ENCODE measurements at places on chromosomes 11 and 22.

DNA sequence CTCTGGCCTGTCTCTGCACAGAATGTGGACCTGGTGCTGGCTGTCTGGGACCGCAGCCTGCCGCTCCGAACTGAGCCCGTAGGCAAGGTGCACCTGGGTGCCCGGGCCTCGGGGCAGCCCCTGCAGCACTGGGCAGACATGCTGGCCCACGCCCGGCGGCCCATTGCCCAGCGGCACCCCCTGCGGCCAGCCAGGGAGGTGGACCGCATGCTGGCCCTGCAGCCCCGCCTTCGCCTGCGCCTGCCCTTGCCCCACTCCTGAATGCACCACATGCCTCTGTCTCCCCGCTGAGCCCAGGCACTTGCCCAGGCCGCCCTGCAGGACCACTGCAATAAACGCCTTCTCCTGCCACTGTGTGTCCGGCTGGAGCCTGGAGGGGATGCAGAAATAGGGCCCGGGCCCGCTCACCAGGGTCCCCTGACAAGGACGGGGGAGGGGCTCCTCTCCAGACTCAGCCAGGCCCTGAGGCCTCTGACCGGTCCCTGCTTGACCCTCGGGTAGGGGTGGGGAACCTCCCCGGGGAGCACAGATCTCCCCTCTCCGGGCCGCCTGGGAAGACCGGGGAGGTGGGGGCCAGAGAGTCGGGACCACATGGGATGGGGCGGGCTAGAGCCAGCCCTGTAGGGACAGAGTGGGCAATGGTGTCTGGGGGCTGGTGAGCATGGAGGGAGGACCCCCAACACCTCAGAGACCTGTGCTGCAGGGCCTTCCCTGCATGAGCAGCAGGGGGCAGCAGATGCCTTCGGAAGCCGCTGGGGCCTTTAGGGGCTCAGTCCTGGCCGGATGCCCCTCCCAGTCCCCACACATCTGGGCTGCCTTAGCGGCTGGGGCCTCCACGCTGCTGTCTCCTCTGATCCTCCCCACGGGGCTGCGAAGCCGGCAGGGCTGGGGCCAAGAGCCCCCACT, 1.4 kb upstream of the TNNI2 start:
- no peak for DNase-seq

GRCh38 chr11:75163921-75164849, 13.3 kb downstream of the SLCO2B1 start:
- no peak for DNase-seq

DNA sequence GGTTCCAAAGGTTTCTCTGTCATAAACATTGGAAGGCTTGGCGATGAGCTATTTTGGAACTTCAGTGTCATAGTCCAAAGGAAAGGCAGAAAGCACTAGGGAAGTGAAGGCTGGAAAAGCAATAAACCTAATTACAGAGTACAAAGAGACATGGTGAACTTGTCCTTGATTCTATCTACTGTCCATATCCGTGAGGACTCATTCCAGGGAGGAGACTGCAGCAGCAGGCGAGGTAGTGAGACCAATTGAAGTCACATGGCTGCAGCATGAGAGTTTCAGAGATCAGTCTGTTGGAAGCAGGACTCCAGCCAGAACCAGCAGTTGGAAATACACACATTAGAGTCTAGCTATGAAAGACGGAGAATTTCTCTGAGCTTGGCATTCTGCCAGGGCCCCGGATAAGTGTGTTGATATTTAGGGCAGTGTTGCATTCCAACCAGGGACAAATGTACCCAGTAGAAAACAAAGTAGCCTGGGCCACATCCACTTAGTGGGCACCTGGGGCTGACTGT, 54.1 kb upstream of the ARHGAP42 start:
- DNase-seq = no peak

- DNase-seq = no peak
Measured at GRCh38 chr22:47437110-47437509, 674.7 kb downstream of the TBC1D22A start.

DNA sequence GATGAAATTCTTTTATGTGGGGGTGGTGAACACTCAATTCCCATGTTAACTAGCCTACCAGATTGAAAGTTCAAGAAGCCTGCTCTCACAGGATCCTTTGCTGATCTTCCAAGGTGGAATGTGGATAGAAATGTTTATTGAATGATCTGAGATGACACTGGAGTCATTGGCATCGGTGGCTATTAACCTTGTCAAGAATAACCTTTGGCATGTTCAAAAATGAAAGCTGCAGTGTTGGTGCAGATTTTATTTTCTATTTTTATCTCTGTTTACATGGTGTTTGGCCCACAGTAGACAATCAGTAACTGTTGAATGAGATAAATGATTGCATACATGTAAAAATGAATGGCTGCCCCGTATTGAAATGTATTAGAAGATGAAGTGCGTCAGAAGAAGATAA, 19.0 kb downstream of the MCAM start:
- no peak for DNase-seq

DNA sequence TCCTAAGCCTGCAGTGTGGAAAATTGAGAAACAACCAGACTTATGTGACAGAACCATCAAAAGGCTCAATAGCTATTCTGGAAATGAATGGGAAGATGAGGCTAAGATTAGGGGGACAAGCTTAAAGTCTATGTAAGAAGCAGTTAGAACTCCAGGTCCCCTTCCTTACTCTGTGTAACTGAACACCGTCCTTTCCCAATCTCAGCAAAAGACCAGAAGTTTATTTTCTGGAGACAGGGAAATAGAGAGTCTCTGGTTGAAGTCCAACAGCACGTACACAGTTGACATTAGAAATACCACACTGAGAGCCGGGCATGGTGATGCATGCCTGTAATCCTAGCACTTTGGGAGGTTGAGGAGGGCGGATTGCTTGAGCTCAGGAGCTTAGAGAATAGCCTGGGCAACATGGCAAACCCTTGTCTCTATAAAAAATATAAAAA, 93.9 kb downstream of the CD44 start:
- no peak for DNase-seq

GRCh38 chr22:47167056-47167455, 404.6 kb downstream of the TBC1D22A start:
- no peak for DNase-seq

DNA sequence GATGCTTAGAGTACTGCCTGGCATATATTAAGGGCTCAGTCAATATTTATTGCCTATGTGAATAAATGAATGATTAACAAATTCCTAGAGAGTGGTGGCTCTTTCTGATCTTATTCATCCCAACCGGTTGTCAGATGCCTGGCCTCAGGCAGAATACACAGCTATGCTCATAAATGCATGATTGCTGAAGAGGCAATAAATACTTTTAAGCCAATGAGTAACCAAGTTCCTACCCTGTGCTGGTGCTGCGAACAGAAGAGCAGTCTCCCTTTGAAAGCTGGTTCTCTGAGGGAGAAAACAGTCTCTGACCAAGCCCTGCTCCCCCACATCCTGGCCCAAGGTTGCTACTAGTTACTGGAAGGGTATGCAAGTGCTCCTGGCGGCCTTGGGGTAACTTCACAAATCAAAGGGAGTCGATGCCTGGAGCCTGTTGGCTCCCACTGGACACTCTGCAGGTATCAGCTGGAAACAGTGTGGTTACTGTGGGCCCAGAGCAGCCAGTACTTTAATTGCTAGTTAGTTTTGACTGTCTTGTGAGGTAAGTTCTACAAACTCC, 2.8 kb downstream of the USH1C start:
- DNase-seq = no peak

DNA sequence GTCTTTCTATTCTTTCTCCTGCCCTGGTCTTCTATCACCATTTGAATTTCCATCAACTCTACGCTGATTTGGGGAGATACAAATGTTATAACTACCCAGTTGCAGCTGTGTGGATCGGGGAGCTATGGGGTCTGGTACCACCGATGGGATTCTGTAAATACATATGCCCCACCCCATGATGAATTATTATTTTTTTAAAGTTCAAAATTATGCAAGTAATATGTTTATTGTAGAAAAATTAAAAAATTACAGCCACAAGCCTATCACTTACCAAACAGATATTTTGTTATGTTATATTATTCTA, 52.4 kb upstream of the CLMP start:
- DNase-seq = no peak

DNA sequence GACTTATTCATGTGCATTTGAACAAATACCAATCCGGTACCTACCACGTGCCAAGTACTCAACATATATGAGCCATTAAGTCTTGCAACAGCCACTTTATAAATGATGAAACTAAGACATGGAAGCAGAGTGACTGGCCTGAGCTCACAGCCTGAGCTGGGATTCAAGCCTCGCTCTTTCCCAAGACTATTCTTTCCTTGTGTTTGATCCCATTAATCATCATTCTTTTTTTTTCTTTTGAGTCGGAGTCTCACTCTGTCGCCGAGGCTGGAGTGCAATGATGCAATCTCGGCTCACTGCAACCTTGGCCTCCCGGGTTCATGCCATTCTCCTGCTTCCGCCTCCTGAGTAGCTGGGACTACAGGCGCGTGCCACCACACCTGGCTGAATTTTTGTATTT, 119.3 kb downstream of the ABTB2 start:
- no peak for DNase-seq

GRCh38 chr11:134261626-134262488, 8.5 kb downstream of the ACAD8 start:
- no peak for DNase-seq

DNA sequence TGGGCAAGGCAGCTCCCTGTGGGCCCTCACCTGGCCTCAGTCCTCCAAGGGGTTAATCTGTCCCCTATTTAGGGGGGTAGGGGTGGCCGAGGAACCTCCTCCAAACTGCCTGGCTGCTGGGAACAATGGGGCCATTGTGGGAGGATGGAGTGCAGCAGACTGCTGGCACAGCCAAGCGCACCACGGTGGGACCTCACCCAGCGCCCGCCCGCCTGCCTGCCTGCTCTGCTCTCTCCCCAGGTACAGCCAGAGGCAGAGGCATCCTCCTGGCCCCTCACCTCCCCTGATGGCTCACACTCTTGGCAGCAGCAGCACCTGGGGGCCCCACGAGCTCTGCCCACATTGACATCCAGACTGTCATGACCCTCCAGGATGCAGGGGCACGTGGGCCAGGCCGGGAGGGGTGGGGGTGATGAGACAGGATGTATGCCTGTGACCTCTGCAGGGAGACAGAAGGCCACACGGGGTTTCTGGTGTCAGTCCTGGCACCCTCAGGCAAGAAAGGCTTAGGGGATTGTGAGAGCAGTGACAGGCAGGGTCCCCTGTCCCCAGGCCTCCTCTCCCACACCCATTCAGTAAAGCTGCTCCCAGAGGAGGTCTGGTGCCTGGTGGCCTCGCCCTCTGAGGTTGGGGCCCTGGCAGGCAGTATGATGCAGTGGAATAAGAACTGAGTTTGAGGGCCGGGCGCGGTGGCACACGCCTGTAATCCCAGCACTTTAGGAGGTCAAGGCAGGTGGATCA, 11.4 kb downstream of the BCL9L start:
- DNase-seq = no peak

GRCh38 chr11:2728663-2729332, 29.0 kb upstream of the KCNQ1OT1 start:
- no peak for DNase-seq

GRCh38 chr22:48938741-48939140, 888.9 kb downstream of the BRD1 start:
- DNase-seq = no peak

DNA sequence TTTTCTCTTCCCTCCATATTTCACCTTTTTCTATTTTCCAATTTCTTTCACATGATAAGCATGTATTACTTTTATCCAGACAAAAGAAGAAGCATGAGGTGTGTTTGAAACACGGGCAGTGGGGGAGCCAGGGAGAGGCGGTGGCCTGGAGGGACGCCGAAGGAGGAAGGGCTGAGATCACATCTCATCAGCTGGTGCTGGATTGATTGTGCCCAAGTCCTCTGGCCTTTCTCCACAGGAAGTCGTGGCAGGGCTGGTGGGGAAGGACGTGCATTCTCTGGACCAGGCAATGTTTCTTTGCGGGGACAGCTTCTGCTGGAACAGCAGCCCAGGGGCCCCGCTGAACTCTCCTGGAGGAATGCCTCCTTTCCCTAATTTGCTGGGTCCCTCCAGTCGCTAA, 82.9 kb downstream of the MIAT start:
- no peak for DNase-seq

GRCh38 chr11:26344647-26345046, 12.7 kb downstream of the ANO3 start:
- no peak for DNase-seq

DNA sequence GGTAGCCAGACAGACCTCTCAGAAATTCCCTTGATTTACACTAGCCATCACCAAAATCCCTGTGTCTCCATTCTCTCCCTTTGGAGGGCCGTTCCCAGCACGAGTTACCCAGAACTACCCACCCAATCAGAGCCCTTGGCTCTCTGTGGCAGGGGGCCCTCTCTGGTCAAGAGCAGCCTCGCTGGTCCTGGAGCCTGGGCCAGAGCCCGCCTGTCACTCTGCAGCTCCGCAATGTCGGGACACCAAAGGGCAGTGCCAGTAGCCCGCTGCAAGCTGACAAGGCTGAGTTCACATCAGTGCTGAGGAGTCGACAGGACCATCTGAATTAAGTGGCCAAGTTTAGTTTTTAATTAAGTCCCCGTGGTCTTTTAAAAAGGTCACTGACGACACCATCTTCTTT, 241.6 kb downstream of the ST3GAL4 start:
- DNase-seq = no peak

- no peak for DNase-seq
Measured at GRCh38 chr22:50190182-50190940, 4.6 kb downstream of the TRABD start.

- no peak for DNase-seq
Measured at GRCh38 chr11:62728171-62728988, at the start of gene TTC9C. Gene TTC9C (plus strand): TSS chr11:62728486. CDS start chr11:62728849, 363 bp downstream.

DNA sequence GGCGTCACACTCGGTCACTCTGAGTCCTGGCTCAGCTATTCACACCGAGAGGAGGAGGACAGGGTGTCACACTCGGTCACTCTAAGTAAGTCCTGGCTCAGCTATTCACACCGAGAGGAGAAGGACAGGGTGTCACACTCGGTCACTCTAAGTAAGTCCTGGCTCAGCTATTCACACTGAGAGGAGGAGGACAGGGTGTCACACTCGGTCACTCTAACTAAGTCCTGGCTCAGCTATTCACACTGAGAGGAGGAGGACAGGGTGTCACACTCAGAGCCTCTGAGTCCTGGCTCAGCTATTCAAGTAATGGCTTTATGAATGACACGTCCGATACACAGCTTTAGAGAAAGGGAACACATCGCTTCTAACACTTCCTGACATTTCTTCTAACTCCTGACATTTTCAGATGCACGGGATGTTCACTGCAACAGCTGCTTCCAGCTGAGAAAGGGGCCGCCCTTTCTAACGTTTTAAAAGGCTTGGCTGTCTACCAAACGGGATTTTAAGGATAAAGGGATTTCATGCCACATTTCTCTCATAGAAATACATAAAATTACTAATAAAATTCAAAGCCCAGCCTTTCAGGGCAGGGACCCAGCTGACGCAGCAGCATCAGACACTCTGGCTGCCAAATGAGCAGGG, 28.1 kb downstream of the DRD4 start:
- DNase-seq = peak; percentile 16

DNA sequence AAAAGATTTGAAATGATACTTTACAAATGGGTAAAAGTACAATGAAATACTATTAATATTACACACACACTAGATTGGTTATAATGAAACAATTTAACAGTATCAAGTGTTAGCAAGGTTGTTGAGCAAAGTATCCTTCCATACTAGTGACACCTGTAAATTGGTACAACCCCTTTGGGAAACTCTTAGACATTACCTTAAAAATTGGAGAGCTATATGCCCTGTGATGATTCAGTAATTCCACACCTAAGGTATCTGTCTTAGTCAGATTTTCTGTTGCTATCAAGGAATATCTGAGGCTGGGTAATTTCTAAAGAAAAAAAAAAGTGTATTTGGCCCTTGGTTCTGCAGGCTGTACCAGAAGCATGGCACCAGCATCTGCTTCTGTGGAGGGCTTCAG, 7.4 kb upstream of the GDPD4 start:
- no peak for DNase-seq

Measured in BJ (cell line).